Stimulated activated CD4-positive, alpha-beta T cell treated with anti-CD3 and anti-CD28 coated beads, Interleukin-12 subunit alpha, Interleukin-12 subunit beta, amount 100 ng/mL, for 48 hours (primary cell): ENCODE measurements at places on chromosomes 5 and 9.

GRCh38 chr5:170254056-170254455 is 21.3 kb downstream of the C5orf58 start:
- peak; percentile 48 for DNase-seq

DNA sequence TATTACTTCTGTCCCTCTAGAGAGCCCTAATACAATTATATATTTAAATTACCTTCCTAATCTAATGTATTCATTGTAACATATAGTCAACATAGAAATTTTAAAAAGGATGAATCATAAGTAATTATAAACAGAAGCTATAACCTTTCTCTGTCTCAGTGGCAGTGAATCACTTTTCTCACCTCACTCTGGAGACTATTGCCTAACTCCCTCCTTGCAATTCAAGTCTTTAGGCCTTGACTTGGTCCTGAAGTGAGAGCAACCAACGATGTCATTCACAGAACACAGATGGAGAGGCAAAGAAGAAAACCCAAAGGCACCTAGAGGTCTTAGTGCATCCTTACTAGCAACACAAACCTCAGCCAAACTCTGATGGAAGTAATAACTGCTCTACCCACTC is 133.3 kb upstream of the DPYSL3 start:
- no peak for DNase-seq

DNA sequence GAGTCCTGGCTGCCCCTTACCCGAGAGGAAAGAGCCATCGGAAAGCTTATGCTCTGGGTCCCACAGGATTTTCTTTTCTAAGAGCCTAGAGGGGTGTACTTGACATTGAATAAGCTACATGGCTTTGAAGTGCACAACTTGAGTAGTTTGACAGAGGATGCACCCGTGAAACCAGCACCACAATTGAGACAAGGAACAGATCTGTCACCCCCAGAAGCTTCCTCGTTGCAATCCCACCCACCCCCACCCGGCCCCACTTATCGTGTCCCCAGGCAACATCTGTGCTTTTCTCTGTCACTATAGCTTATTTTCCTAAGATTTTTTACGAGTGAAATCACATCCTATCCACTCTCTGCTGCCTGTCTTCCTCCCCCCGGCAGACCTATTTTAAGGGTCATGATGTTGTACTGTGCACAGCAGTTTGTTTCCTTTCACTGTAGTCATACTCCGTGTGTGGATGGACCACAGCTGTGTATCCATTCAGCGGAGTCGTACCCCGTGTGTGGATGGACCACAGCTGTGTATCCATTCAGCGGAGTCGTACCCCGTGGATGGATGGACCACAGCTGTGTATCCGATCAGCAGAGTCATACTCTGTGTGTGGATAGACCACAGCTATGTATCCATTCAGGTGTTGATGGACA is 8.8 kb upstream of the FCN2 start:
- DNase-seq = no peak

GRCh38 chr9:68651280-68651893 is 53.7 kb upstream of the PIP5K1B start:
- no peak for DNase-seq

DNA sequence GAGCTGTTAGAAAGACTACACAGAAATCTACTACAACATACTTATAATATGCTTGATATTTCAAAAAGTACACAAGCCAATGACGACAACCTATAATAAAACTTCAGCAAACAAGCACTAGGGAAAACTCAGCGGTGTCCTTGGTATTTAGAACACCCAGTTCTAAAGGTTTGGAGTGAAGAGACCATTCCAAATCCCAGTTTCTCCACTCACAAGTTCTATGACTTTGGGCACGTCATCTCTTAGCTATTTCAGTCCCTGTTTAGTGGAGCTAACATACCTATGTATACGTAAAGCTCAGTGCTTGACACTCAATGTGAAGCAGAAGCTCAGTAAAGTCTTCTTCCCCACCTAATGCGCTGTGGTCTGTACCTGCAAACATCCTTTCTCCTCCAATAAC is 52.8 kb downstream of the MLLT3 start:
- DNase-seq = no peak

- DNase-seq = no peak
Observed at GRCh38 chr5:124979251-124979650, 232.8 kb upstream of the ZNF608 start.

DNA sequence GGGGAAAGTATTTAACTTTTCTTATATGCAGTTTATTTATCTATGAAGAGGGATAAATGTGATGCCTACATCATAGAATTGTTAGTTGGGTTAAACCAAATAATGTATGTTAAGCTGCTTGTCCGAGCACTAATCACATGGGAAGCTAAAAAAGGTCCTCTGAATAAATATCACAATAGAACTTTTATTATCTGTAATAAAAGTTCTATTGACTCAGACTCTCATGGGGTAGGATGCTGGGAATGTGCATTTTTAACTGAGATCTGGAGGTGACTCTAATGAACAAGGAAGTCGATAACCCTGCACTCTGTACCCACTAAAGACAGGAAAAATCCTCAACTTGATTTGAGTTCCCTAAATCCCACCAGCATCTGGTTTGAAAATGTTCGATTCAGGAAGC is 205.9 kb upstream of the IL12B start:
- no peak for DNase-seq

GRCh38 chr9:93684161-93684765 is 107.9 kb downstream of the PHF2 start:
- DNase-seq = no peak

DNA sequence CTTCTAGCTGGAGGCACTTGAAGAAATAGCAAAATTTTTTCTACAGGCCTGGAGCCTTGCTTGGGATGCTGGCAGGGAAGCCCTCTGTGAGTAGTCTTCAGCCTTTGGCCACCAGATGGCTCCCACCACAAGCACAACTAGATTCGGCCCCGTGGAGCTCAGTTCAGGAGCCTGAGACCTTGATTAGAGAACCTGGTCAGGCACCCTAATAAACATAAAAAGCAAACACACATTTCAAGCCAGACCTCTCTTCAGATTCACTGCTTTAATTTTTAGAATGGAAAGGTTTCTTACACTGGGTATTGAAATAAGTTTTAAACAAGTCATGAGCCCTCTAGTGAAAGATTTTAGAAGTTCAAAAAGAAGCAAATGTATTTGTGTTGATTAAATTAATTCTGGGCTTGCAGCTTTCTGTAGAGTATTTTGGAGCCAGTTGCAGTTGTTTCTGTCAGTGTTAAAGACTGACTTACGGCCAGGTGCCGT is 41.4 kb downstream of the GLRX start:
- peak; percentile 56 for DNase-seq

GRCh38 chr9:68739621-68740174 is 34.7 kb downstream of the PIP5K1B start:
- DNase-seq = no peak

DNA sequence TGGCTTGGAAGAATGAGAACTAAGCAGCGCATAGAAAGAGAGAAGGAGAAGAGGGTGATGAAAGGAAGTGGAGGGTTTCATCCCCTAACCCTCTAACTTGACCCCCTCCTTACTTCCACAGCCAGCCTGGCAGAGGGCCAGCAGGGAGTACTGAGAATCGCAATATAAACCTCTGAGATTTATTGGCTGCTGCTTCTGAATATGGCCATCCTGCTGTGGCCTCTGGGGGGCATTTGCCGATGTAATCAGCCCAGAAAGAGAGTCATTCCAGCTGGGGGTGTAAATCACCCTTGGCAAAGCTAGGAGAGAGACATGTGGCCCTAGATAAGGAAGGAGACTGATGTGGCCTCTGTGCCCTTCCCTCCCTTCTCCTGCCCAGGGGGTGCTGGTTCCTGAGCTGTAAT is 960 bp upstream of the GFRA3 start:
- DNase-seq = no peak

- DNase-seq = no peak
Observed at GRCh38 chr9:78533500-78533899, 236.6 kb downstream of the PSAT1 start.

DNA sequence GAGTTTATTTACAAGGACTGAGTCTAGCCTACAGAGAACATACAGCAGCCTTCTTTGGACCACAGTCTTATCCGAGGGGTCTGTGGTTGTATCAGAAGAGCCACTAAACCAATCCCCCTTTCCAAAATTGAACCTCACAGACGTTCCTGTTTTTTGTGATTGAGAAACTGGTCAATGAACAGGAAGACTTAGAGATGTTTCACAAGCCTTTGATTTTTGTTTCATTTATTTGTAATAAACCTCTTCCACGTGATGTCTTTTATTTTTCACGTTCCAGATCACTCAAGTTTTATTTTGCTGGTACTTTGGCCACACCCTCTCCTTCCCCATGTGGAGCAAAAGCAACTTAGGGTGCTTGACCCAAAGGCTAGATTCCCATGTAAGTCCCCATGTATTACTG is 16.1 kb downstream of the CCT5 start:
- no peak for DNase-seq

DNA sequence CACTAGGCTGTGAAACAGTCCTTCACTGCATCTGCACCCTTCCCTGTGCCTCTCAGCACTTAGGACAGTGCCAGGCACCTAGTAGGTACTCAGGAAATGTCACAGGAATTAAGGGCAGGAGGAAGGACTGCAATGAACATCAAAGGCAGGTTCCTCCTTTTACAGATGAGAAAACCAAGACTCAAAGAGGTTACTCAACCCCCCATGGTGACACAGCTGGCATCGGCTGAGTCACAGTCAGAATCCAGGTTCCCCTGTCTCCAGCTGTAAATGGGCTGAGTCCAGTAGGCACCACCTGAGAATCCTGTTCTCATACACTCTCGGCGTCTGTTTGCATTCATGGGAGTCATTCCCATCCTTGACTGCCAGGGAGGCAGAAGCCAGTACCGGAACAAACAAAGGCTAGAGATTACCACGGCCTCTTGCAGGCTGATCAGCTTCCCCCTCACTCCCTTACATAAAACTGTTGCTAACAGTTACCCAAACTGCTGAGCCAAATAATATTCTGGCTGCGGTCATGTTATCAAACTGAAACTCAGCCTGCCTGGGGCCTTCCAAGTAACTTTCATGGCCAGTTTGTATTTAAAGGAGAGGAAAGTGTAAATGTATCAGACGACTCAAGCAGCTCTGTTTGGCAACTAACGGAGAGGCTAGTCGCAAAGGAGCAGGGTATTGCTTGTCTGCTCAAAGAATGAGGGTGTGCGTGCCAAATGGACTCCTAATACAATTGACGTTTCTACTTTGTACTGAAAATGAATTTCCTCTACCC is 201.7 kb downstream of the PAPPA start:
- no peak for DNase-seq

GRCh38 chr9:24090566-24090965 is 264.5 kb upstream of the ELAVL2 start:
- no peak for DNase-seq

DNA sequence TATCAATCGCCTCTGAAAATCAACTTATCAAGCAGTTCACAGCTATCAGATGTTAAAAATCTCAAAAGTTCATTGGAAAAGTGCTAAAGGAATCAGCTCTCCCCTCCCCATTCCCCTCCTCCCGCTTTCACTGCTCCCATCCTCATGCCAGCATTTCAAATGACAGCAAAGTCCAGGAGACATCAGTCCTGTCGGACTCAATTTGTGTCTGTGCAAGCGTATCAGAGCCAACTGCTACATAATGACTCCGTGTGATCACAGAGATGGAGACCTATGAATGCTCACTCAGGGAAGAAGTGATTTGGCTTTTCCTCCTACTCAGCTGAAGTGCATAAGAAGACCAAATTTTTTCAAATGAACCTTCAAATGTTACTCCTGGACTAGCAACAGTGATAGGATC is 937.2 kb upstream of the DMAC1 start:
- DNase-seq = no peak

- no peak for DNase-seq
Observed at GRCh38 chr9:124661271-124661670, 109.8 kb downstream of the NR6A1 start.

- DNase-seq = no peak
Observed at GRCh38 chr9:116020146-116020545, 133.4 kb upstream of the PAPPA start.

DNA sequence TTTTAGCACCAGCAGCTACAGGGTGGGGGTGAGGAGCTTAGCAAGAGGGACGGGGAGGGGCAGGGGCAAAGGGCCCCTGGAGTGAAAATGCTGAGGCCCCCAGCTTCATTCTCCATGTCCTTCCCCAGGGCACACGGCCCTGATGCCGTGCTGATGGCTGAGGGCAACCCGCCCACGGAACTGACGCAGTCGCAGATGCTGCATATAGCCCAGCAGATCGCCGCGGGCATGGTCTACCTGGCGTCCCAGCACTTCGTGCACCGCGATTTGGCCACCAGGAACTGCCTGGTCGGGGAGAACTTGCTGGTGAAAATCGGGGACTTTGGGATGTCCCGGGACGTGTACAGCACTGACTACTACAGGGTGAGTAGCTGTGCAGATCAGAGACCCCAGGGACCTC is 285.6 kb downstream of the NTRK2 start:
- no peak for DNase-seq

GRCh38 chr9:99449726-99450125 is 227.6 kb downstream of the SEC61B start:
- no peak for DNase-seq

GRCh38 chr5:2493356-2493755 is 258.1 kb downstream of the IRX2 start:
- no peak for DNase-seq

DNA sequence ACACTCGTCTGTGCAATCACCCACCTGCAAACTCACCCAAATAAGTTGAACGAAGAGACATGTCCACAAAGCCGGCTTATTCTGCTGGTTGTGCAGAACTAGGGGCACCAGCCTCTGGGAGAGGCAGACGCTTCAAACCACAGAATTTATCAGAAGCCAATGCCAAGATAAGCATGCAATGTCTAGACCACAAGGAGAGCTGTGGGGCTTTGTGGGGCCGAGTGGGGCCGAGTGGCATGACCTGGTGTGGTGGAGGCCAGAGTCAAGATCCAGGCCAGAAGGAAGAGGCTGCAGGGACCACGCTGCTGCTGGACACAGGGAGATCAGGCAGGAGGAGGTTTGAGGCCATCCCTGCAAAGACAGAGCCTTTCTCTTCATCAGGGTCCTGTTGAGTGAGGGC is 259.0 kb downstream of the IRX2 start:
- DNase-seq = no peak

GRCh38 chr9:113381909-113382411 is 5.2 kb upstream of the HDHD3 start:
- no peak for DNase-seq

DNA sequence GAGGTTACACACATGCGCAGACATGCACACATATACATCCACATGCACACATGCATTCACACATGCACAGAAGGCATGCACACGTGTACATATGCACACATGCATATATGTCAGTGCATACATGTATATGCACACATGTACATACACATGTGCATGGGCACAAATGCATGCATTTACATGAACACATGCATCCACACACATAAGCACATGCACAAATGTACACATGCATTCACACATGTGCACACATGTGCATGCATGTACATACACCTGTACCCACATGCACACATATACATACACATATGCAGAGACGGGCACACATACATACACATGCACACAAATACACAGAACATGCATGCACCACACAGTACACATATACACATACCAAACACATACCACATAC is 97.7 kb downstream of the SYK start:
- DNase-seq = no peak

GRCh38 chr9:80789831-80790230 is 899.5 kb downstream of the TLE1 start:
- DNase-seq = no peak
